Spleen (tissue), 13 donors: ENCODE measurements at places on chromosomes 2 and 18. TPM values are rescaled to one million over a fixed set of nuclear protein-coding genes. Genes with fewer than 3 reads are reported as not detected.

GRCh38 chr2:227503433-227504406, 31.8 kb downstream of the AGFG1 start:
- no peaks in the 10 kb centered on the region for H3K27me3 ChIP-seq
- no peaks in the 10 kb centered on the region for H3K36me3 ChIP-seq
- peaks cover 70% of the 10 kb centered on the region for H3K4me1 ChIP-seq

- no peak overlapping the region for H3K4me3 ChIP-seq
- H3K27me3 ChIP-seq, result peaks cover 37% of the 10 kb centered on the region
- H3K36me3 ChIP-seq, result no peaks in the 10 kb centered on the region
- no peak overlapping the region for H3K27ac ChIP-seq
- DNase-seq, result peak; percentile 51
These were observed 9.4 kb downstream of the NEU4 start for GRCh38 chr2:241818229-241818942.

DNA sequence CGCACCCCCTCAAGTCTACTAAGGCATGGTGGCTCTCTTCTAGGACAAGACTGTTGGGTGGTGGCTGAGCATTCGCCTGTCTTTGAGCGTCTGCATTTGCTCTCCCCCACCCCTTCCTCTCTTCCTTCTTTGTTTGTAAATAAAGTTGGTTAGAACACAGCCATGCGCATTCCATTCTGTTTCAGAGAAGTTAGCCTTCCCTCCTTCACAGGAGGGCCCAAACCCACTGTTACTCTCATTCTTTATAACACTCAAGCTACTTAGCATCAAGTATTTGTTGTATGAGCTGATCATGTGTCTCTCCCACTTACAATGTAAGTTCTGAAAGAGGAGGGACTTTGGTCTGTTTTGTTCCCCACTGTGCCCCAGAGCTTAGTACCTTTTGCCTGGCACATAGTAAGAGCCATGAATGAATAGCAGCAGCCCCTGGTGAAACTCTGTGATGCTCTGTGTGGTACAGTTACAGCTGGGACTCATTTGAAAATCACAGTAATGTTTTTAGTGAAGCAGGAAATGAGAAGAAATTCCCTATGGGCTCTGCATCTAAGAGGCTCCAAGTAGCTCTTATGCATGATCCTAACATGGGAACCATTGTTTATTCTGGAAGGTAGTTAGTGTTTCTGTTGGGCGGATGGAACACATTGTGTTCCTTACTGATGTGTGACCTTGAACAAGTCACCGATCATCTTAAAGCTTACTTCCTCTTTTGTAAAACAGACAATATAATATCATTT, 7.7 kb downstream of the MGAT5 start:
- DNase-seq, result no peak
- no peak overlapping the region for H3K4me3 ChIP-seq
- no peaks in the 10 kb centered on the region for H3K27me3 ChIP-seq
- H3K4me1 ChIP-seq, result peaks cover 40% of the 10 kb centered on the region
- peak overlapping the region; percentile 73 for H3K27ac ChIP-seq
- H3K36me3 ChIP-seq, result peaks cover 13% of the 10 kb centered on the region

GRCh38 chr2:199778655-199779054, 72.3 kb downstream of the FTCDNL1 start:
- no peaks in the 10 kb centered on the region for H3K4me1 ChIP-seq
- DNase-seq, result no peak
- no peaks in the 10 kb centered on the region for H3K36me3 ChIP-seq
- H3K4me3 ChIP-seq, result no peak overlapping the region
- no peaks in the 10 kb centered on the region for H3K27me3 ChIP-seq

DNA sequence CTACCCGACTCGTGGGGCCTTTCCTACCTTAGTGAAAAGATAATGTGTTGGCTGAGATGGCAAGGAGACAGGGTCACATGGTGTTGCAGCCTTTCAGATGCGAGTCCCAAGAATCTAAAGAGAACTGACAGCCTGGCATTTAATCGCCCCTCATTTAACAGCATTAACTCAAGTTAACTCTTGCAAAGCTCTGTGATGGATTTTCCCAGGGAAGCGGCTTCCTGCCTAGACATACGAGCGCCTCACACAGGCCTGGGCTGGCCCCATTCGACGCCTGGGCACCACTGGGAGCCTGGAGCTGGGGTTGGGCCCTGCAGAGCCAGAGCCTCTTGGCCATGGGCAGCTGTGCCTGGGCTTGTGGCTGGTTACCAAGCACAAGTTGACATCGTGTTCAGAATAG, 140.8 kb downstream of the SEPTIN10 start:
- no peak overlapping the region for H3K27ac ChIP-seq
- H3K4me3 ChIP-seq, result no peak overlapping the region
- no peaks in the 10 kb centered on the region for H3K36me3 ChIP-seq
- DNase-seq, result peak; percentile 48
- H3K4me1 ChIP-seq, result peaks cover 8% of the 10 kb centered on the region

DNA sequence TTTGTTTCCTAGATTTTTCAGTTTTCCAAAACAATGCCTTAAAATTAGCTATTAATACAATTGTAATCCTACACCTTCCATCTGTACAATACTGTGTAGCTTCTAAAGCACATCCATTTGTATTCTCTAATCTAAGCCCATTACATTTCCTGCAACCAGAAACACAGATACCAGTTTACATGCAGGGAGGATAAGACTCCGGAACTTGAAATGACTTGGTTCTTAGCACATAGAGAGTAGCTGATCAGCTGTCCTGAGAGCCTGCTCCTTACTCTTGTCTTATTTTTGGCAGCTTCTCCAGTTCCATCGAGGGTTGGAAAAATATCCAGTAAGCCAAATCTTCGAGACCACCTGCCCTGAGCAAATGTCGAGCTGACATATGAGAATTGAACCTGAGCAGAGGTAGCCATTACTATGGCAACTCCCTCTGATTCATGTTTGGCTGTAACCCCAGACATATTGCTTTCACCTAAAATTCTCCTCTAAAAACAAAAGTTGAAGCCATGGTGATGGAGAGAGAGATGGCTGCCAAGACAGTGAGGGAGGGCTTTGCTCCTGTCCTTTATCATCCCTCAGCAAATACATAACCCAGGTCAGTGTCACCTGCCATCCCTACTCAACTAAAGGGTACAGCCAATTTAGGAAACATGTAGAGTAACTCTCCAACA, 542.8 kb downstream of the IRS1 start:
- H3K27me3 ChIP-seq, result no peaks in the 10 kb centered on the region
- DNase-seq, result no peak
- H3K4me3 ChIP-seq, result no peak overlapping the region
- no peaks in the 10 kb centered on the region for H3K36me3 ChIP-seq

- H3K27ac ChIP-seq, result no peak overlapping the region
- DNase-seq, result no peak
- H3K27me3 ChIP-seq, result no peaks in the 10 kb centered on the region
- peaks cover 7% of the 10 kb centered on the region for H3K4me1 ChIP-seq
These were observed 225.1 kb downstream of the ZBTB7C start for GRCh38 chr18:48184118-48184517.

DNA sequence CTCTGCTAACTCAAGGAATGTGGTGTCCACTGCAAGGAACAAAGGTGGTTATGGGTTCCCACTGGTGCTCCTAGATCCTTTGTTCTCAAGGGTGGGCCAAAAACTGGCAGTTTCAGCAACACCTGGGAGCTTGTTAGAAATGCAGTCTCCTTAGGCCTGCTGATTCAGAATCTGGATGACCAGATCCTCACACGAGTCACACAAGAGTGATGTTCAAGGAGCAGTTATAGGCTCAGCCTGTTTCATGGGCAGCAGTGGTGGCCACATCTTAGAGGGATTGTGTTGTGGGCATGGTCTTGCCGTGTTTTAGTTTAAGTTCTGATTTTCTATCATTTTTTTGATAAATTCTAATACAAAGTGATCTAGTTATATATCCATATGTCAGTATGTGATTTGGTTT, 28.7 kb upstream of the MGAT5 start:
- peaks cover 27% of the 10 kb centered on the region for H3K4me1 ChIP-seq
- H3K27ac ChIP-seq, result no peak overlapping the region
- H3K27me3 ChIP-seq, result no peaks in the 10 kb centered on the region
- no peak for DNase-seq
- H3K36me3 ChIP-seq, result no peaks in the 10 kb centered on the region
- H3K4me3 ChIP-seq, result no peak overlapping the region

DNA sequence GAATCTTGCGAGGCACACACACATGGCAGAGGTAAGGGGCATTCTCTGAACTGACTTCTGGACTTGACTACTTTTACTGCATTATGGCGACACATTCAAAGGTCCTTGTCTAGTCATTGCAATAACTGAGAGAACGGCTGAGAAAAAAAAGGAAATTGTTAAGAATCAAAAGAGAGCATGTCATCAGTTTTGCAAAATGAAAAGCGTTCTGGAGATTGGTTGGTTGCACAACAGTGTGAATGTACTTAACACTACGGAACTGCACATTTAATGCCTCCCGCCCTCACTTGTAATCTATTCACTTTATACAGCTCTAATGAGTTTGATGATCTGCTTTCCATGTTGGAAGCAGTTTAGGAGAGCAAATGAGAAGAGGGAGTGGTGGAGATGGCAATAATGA, 68.5 kb upstream of the NFU1 start:
- H3K36me3 ChIP-seq, result peaks cover 20% of the 10 kb centered on the region
- peaks cover 6% of the 10 kb centered on the region for H3K4me1 ChIP-seq
- no peak for DNase-seq
- no peaks in the 10 kb centered on the region for H3K27me3 ChIP-seq

GRCh38 chr2:69453475-69454129, 16.4 kb upstream of the NFU1 start:
- H3K27me3 ChIP-seq, result no peaks in the 10 kb centered on the region
- no peaks in the 10 kb centered on the region for H3K36me3 ChIP-seq
- no peak overlapping the region for H3K27ac ChIP-seq

GRCh38 chr2:200509235-200509611, 645 bp downstream of the KCTD18 start:
- H3K27me3 ChIP-seq, result no peaks in the 10 kb centered on the region
- DNase-seq, result no peak
- no peaks in the 10 kb centered on the region for H3K4me1 ChIP-seq
- peak overlapping the region; percentile 91 for H3K27ac ChIP-seq

GRCh38 chr2:238703053-238703415, 144.9 kb upstream of the TWIST2 start:
- no peak overlapping the region for H3K4me3 ChIP-seq
- no peaks in the 10 kb centered on the region for H3K4me1 ChIP-seq
- no peaks in the 10 kb centered on the region for H3K36me3 ChIP-seq
- no peaks in the 10 kb centered on the region for H3K27me3 ChIP-seq

DNA sequence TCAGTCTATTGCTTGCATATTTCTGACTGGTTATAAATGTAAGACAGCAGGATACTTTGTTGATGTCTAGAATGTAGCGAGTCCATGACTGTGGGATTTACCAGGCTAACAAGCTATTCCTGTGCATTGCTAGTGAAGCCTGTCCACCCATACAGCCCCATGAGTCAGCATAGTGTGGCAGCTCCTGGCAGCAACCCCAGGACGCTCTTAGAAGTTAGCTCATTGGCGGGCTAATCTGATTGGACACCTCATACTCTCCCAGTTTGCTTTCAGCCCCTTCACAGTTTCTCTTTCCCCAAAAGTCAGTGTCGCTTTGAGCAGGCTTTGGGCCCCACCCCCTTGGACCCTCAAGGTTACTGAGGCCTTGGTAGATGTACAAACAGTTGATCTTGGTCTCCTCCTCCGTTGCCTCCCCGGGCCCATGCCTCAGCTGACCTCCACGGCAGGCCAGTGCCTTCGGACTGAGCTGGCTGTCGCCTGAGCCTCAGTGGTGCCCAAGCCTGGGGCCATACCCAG, 48.0 kb downstream of the COA5 start:
- H3K4me1 ChIP-seq, result peaks cover 5% of the 10 kb centered on the region
- H3K36me3 ChIP-seq, result peaks cover 99% of the 10 kb centered on the region
- no peak for DNase-seq
- no peak overlapping the region for H3K27ac ChIP-seq

DNA sequence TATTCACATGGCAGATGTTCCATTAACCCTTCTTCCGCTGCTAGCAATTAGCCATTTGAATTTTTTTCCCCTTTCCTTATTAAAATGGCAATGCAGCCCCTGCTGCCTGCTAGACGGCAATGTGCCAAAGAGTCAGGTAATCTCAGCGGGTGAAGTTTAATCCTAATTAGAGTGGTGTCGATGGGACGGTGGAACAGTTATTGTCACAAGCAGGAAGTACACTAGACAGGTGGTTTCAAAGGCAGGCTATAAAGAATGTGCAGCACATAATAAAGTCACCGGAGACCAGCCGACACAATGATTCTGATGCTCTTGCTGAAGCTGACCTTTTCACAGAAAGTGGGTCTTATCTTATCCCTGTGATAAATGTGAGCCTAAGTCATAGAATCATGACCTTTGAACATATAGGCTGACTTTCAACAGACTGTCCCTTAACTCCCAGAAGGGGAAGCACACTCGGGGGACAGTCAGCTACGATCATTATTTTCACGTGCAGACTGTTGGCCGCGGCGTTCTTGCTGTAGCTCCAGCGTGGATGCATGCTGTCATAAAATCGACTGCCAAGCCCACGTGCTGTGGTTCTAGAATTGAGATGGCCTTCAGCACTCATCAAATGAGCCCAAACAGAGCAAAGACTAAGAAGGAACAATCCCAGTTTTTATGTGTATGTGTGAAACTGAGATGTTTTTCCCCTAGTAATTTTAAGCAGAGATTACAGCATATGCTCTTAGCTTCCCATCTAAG, 926.2 kb upstream of the SOX11 start:
- no peaks in the 10 kb centered on the region for H3K4me1 ChIP-seq
- no peaks in the 10 kb centered on the region for H3K27me3 ChIP-seq
- no peaks in the 10 kb centered on the region for H3K36me3 ChIP-seq
- DNase-seq, result no peak
- H3K4me3 ChIP-seq, result no peak overlapping the region

GRCh38 chr18:58455314-58456188, 173.3 kb downstream of the ALPK2 start:
- H3K4me3 ChIP-seq, result no peak overlapping the region
- no peak overlapping the region for H3K27ac ChIP-seq
- DNase-seq, result no peak
- H3K27me3 ChIP-seq, result no peaks in the 10 kb centered on the region
- H3K36me3 ChIP-seq, result no peaks in the 10 kb centered on the region

GRCh38 chr2:189267491-189267890, 87.9 kb upstream of the COL5A2 start:
- no peak for DNase-seq
- H3K4me3 ChIP-seq, result no peak overlapping the region
- H3K27ac ChIP-seq, result no peak overlapping the region
- no peaks in the 10 kb centered on the region for H3K36me3 ChIP-seq

DNA sequence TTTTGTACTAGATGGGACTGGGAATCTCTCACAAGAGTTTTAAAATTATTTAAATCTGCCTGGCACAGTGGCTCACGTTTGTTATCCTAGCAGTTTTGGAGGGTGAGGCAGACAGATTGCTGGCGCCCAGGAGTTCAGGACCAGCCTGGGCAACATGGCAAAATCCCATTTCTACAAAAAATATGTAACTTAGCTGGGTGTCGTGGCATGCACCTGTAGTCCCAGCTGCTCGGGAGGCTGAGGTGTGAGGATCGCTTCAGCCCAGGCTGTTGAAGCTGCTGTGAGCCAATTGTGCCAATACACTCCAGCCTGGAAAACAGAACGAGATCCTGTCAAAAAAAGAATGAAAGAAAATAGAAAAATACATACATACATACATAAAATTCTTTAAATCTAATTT, 685.7 kb upstream of the PIK3C3 start:
- H3K4me3 ChIP-seq, result no peak overlapping the region
- no peak overlapping the region for H3K27ac ChIP-seq
- no peaks in the 10 kb centered on the region for H3K4me1 ChIP-seq
- DNase-seq, result no peak
- no peaks in the 10 kb centered on the region for H3K27me3 ChIP-seq

Gene SERPINB10
- total RNA-seq, result 4.7 TPM

Gene WDSUB1
- 8.1 TPM for total RNA-seq

Gene TUBA4B
- not detected for total RNA-seq

Gene SCYGR3
- not detected for total RNA-seq

Gene ETAA1
- total RNA-seq, result 10.6 TPM

Gene IGFBP5
- 114 TPM for total RNA-seq

Gene EML6
- total RNA-seq, result 7.9 TPM

Gene ORC2
- total RNA-seq, result 37.7 TPM
